ENCODE measurements at places on chromosomes 1 and 21. TPM values are rescaled to one million over a fixed set of nuclear protein-coding genes. Genes with fewer than 3 reads are reported as not detected.

DNA sequence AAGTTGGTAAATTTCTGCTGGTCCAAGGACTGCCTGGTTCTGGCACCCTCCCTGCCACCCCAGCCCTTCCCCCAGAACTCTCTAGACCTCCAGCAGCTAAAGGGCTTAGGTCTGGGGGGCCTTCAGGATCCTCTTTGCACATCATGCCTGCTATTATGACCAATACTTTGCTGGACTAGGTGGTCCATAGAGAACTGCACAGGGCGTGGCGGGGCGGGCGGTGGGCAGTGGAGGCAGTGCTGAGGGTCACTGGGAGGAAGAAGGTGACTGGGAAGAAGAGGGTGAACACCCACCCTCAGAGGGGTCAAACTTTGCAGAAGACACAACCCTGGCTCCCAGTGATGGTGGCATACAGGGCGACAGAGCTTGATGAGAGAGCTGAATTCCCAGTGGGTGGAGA, 18.2 kb downstream of the CDK18 start:
- DNase-seq = no peak

DNA sequence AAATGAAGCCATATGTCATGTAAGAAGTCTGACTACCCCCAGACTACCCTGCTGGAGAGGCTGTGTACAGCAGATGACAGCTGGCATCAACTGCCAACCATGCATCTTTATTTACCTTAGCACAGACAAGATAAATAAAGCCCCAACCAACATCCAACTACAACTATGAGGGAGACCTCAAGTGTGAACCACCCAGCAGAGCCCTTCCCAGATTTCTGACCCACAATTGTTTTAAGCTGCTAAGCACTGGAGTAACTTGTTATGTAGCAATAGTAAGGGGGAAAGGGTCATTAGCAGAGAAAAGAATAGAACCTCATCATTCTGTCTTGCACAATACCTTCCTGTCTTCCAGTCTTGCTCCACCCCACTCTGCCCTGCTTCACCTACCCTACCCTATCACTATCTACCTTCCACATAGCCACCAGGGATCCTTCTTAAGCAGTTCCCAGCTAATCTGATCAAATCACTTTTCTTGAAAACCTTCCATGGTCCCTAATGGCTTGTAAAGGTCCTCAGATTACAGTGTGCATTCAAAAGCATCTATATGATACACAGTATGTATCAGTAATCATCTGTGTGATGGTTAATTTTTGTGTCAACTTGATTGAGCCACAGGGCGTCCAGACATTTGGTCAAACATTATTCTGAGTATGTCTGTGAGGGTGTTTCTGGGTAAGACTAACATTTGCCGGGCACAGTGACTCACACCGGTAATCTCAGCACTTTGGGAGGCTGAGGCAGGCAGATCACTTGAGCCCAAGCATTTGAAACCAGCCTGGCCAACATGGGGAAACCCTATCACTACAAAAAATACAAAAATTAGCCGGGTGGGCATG, 19.6 kb upstream of the RBM15 start:
- DNase-seq = peak; percentile 43

- DNase-seq = no peak
These were observed 17.0 kb downstream of the AGT start for GRCh38 chr1:230696722-230697437.

DNA sequence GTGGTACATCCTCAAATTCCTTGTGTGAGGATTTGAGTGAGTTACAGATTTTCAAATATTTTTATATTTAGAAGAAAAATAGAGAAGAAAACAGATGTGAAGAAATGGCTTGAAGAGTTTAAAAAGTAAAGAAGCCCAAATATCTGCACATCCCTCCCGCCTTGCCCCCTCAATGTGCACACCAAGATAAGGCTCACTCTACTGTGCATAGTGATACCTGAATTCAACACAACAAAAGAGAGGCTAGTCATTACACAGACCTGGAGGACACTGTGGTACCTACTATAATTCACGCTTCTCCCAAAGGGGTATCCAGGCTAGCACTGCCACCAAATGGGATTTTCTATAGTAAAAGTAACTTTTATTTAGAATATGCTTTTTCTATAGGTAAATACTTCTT, 44.0 kb upstream of the SYT2 start:
- no peak for DNase-seq

- no peak for DNase-seq
These were observed 46.6 kb downstream of the LPAR3 start for GRCh38 chr1:84846387-84846786.

DNA sequence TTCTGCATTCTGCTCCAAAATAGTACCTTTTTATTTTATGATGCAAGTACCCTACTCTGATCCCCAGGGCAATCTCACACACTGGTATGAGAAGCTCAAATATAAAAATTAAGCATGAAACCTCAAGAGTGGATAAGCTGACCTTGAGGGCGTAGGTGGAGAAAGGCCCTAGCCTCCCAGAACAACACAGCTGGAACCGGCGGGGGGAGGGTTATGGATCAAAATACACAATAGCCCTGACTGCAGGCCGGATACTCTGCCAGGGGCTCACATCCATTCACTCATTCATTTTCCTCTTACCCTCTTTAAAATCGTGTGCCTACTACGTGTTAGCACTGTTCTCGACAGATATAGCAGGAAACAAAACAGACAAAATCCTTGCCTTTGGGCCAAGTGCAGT, 32.8 kb upstream of the ECE1 start:
- no peak for DNase-seq

DNA sequence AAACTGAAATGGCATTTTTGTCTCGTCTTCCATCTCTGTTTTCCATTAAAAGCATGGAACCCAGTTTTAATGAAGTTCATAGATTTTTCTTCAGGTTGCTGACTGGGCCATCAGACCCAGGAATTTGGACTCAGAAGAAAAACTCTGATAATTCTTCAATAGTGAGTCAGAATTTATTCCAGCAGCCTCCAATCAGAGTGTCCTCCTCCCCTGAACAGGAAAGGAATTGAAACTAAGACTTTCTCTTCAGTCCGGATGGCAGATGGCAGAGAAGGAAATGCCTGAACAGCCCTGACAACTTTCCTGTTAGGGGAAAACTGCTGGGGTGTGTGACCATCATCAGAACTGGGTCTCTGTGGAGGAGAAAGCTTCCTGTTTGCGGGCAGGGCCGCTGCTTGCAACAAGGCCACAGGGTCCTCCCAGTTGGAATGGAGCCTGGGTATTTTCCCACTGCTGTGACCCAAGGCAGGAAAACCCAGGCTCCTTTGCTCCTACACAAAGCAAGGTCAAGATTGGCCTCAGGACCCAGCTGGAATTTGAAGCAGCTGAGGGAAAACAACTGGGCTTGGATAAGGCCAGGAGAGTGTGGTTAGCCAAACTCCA, 20.7 kb downstream of the CD34 start:
- peak; percentile 65 for DNase-seq

DNA sequence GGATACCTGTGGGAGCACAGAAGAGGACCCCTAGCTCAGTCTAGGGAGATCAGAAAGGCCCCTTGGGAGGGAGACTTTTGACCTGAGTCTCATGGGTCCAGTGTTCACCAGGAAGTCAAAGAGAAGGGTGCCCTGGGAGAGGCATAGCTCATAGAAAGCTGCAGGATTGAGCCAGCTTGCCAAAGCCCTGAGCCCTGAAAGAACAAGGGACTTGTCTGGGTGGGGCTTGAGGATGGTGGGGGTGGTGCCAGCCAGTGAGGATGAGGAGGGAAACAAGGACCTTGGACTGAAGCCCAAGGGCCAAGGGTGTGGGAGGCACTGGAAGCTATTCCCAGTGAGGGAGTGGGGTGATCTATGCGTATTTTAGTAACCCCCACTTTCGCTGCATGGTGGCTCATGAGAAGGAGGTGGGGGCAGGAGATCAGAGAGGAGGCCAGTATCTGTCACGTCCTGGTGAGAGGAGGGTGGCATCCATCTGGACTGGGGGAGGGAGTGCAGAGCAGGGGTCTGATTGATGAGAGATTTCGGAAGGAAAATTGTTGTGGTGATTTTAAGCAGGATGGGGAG, 28.4 kb downstream of the DMBX1 start:
- no peak for DNase-seq

DNA sequence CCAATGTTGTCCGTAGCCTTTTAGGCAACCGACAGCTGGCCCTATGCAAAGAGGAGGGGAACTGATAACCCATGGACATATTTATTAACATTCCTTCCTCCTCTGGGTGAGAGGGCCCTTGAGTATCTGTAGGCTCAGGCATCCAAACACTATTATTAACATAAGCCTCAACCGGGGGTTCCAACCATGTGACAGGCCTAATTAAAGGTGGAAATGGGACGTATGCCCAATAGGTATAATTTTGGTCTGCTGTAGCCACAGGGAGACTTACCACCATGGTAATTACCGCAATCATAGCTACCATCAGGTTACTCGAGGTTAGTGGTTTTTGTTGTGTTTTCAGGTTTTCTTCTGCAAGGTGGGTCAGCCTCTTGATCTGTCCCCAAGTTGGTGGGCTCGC, 5.3 kb downstream of the DAP3 start:
- no peak for DNase-seq

DNA sequence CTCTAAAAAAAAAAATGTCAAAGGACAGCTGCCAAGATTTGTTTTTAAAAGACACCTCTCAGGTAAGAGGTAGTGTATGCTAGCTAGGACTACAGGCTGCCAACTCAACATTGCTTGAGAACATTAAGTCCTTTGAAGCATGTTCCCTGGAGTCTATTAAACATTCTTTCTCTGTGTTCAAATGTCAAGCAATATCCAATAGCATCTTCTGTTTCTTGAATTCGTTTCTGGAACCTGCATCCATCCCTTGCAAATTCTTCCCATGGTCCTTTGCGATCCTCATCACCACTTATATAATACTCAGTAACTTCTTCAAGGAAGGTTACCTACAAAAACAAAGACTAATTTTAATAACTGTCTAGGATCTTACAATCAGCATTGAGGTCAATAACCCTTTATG, 5.6 kb downstream of the PPP1R15B start:
- DNase-seq = no peak

The GUCA2B gene
- not detected for total RNA-seq

The LCE1B gene
- total RNA-seq = not detected

The CORT gene
- total RNA-seq = 0.26 TPM

The CCDC17 gene
- total RNA-seq = 0.79 TPM
